Effector CD8-positive, alpha-beta T cell (primary cell): ENCODE measurements at places on chromosomes 6 and 20.

GRCh38 chr20:59121714-59122565 lies 41.7 kb upstream of the ZNF831 start:
- DNase-seq, result no peak

DNA sequence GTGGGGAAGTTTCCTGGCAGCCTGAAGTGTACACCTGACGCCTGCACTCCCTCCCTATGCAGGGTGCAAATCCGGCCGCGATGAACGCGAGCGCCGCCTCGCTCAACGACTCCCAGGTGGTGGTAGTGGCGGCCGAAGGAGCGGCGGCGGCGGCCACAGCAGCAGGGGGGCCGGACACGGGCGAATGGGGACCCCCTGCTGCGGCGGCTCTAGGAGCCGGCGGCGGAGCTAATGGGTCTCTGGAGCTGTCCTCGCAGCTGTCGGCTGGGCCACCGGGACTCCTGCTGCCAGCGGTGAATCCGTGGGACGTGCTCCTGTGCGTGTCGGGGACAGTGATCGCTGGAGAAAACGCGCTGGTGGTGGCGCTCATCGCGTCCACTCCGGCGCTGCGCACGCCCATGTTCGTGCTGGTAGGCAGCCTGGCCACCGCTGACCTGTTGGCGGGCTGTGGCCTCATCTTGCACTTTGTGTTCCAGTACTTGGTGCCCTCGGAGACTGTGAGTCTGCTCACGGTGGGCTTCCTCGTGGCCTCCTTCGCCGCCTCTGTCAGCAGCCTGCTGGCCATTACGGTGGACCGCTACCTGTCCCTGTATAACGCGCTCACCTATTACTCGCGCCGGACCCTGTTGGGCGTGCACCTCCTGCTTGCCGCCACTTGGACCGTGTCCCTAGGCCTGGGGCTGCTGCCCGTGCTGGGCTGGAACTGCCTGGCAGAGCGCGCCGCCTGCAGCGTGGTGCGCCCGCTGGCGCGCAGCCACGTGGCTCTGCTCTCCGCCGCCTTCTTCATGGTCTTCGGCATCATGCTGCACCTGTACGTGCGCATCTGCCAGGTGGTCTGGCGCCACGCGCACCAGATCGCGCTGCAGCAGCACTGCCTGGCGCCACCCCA lies 1.2 kb downstream of the GPR6 start:
- no peak for DNase-seq

- DNase-seq, result no peak
These were observed 73.6 kb downstream of the LCA5 start for GRCh38 chr6:79463621-79464050.

DNA sequence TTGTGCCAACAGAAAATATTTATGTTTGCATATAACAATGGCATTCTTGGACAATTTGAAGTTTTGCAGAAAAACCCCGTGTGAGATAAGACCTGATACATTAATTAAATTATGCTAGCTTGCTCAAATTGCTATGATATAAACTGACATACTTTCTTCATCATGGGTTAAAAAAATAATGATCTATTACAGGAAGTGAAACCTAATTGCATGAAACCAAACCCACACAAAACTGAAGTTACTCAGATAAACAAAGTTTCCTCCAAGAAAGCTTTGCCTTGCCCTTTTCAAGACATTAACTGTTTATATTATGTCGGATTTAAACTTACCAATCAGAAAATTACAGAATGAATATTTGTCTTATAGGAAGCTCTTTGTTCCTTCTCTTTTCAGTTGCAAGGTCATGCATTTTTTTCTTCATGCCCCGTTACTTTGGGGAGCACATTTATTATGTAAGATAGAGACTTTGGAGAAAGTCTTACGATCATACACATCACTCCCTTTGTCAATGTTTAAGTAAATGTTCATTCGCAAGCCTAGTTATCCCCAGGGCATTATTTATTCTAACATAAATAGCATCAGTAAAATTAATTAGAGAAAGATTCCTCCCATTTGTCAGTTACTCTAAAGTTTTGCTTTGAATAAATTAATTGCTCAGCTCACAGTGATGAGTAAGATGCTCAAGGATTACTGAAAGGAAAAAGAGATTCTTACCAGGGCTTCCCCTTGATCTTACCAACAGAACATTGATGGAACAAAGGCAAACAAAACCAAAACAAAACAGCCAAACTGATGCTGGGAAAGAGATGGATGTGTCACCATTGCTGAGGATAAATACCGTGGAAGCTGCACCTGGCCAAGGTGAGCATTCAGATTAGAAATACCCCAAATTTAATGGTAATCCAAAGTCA lies 14.8 kb upstream of the TMEM244 start:
- DNase-seq, result no peak

GRCh38 chr6:16687045-16687444 lies 74.2 kb downstream of the ATXN1 start:
- no peak for DNase-seq

GRCh38 chr20:20051767-20052073 lies 546 bp downstream of the CRNKL1 start:
- DNase-seq, result no peak

GRCh38 chr20:62548471-62548870 lies 72.7 kb upstream of the GATA5 start:
- no peak for DNase-seq

DNA sequence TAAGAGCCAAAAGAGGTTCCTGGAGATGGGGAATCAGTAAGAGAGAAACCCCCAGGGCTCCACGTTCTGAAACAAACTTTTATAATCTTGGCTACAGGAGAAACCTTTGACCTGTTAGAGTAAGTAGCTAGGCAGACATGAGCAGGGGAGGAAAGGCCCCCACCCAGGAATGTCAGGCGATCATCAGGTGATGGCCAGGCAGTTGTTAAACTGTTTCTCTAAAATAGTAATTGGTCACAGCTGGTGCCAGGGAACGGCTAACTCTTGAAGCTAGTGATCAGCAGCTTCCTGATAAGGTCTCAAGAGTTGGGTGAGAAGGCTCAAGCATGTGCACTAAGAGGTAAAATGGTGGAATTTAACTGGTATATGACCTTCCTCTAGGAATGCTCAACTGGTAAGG lies 263.8 kb downstream of the HDGFL1 start:
- DNase-seq, result no peak

DNA sequence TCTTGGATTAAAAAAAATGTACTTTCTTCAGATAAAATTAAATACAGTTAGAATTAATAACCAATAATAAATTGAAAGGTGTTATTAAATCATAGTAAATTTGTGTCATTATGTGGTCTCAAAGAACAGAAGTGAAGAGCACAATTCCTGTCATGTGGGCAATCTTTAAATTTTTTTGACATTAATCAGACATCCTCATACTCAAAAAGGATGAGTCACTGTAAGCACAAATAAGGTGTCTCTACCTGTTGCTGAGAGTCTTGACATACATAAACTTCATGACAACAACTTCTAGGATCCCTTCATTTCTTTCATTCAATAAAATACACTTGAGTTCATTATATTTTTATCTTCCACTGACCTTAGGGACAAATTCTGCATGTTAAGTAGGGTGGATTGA lies 76.1 kb downstream of the SLC22A3 start:
- no peak for DNase-seq

DNA sequence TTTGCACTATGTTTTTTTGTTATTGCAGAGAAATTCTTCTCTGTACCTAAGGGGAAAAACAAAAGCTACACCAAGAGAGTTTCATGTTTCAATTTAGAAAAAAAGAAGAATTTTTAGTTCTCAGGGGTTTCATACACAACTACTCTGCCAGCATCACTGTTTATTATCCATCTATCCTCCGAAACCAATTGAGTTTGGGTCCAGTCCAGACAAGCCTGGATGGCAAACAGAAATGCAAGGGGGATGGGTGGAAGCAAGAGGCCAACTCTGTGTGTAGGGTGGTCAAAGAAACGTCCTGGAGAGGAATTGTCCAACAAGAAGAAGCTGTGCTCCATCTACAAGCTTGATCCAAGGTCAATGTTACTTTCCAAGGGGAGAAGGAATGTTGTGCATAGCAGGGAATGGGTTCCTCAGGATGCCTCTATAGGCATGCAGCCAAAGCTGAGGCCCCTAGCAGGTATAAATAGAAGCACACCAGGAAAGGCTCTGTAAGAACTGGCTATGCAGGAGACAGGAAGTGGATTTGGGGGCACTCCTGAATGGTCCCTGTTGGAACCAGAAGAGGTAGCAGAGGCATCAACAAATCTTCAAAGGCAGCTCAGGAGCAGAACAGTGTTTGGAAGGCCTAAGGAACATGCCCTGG lies 64.4 kb downstream of the FILIP1 start:
- DNase-seq, result no peak

- no peak for DNase-seq
These were observed 54.1 kb upstream of the PTPRT start for GRCh38 chr20:43243672-43244269.

- no peak for DNase-seq
These were observed 70.7 kb downstream of the SOBP start for GRCh38 chr6:107560657-107561056.

DNA sequence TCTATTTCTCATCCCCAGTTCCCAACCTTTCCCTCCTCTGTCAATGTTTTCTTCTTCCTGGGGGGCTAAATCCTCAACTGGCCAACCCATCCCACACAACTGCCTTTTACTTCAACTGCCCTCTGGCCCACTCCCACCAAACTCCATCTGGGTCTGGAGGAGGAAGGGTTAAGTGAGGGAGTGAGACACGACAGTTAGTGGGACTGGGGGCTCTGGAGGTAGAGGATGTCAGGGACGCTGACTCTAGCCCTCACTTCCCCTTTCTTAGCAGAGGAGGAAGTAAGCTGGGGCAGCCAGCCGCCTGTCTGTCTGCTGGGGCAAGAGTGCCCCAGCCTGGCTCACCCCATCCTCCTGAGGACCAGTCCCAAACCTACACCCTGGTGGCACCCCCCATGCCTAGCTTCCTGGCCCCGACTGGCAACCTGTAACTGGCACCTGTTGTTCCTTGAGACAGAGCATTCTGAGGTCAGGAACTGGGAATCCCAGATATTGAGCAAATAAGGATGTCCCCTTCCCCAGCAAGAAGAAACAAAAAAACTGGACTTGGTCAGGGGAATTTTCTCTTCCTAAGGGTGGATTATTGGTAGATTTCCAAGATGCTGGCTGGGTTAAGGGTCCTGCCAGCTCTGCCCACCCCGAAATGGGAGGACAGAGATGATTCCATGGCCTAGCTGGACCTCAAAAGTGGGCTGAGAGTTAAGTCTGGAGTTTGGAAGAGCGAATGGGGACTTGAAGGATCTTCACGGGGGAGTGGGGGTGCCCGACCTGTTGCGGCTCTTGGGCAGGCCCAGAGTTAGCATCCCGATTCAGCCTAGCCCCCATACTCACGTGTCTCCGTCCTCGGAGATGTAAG lies 971 bp downstream of the NFKBIE start:
- DNase-seq, result no peak

DNA sequence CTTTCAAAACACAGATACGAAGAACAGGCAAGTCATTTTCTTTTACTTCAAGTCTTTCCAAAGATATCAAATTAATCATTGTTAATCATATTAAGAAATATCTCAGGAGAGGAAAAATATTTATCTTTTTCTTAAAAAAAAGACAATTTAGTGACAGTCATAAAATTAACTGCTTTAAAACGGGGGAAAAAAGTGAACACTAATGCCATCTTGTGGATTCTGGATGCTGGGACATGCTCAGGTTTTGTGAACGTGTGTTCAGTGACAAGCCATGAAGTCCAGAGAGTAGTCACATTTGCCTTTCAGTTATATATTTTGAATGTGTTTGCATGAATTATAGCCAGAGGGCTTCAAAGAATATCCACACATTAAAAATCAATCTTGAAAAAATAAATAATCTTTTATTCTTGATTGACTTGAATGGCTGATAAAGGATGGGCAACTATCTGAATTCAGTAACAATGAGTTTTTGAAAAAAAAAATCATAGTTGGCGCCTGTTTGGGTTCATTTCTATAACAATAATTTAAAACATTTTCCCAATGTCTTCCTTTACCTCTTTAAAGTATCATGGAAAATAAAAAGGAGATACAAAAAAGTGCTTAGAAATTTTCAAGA lies 74.7 kb upstream of the NOX3 start:
- no peak for DNase-seq

DNA sequence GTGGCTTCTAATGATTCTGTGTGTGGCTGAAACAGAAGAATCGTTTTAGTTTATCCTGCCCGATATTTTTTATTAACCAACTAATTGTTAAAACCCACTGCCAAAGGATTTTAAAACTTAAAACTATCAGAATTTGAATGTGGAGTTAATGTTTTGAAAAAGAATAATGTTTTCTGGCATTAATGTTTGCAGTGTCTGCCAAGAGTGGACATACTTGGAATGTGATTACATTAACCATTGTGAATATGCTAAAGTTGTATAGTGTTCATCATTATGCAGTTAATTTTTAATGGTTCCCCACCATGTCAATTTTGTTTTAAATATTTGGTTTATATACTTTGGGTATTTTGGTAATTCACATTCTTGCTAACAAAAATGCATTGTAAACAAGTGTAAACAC lies 24.4 kb downstream of the DCBLD1 start:
- no peak for DNase-seq

GRCh38 chr6:16939839-16940238 lies 162.0 kb upstream of the STMND1 start:
- no peak for DNase-seq

GRCh38 chr6:97591955-97592354 lies 308.9 kb upstream of the MMS22L start:
- no peak for DNase-seq

DNA sequence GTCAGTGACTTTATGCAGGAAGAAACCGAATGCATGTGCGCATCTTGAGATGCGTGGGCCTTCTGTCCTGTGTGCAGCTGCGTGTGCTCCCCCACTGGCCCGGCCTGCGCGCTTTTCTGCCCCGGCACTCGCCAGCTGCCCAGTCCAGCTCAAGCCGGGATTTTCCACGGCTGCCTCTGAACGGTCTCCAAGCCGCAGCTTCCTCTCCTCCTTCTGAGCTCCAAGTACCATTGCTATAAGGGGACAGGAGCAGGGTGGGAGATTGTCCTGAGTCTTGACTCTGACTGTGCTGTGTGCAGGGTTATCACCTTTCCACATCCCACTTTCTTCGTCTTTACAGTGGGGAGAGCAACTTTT lies 302.8 kb downstream of the THBS2 start:
- no peak for DNase-seq
